Activated naive CD8-positive, alpha-beta T cell treated with anti-CD3 and anti-CD28 coated beads for 36 hours (primary cell): ENCODE measurements at places on chromosomes 5 and 9. TPM values are rescaled to one million over a fixed set of nuclear protein-coding genes. Genes with fewer than 3 reads are reported as not detected.

The MCTP1 gene
- 1.1 TPM for total RNA-seq

The RAI14 gene
- total RNA-seq: 9.0 TPM

The ARHGEF39 gene
- 17.2 TPM for total RNA-seq

The PCDHB4 gene
- not detected for total RNA-seq
